Activated gamma-delta T cell treated with Interleukin-2 at 50 U/mL for 16 hours (primary cell): ENCODE measurements at places on chromosomes 16 and 17.

GRCh38 chr17:2050300-2051060 is 4.4 kb upstream of the HIC1 start:
- DNase-seq: peak; percentile 53

DNA sequence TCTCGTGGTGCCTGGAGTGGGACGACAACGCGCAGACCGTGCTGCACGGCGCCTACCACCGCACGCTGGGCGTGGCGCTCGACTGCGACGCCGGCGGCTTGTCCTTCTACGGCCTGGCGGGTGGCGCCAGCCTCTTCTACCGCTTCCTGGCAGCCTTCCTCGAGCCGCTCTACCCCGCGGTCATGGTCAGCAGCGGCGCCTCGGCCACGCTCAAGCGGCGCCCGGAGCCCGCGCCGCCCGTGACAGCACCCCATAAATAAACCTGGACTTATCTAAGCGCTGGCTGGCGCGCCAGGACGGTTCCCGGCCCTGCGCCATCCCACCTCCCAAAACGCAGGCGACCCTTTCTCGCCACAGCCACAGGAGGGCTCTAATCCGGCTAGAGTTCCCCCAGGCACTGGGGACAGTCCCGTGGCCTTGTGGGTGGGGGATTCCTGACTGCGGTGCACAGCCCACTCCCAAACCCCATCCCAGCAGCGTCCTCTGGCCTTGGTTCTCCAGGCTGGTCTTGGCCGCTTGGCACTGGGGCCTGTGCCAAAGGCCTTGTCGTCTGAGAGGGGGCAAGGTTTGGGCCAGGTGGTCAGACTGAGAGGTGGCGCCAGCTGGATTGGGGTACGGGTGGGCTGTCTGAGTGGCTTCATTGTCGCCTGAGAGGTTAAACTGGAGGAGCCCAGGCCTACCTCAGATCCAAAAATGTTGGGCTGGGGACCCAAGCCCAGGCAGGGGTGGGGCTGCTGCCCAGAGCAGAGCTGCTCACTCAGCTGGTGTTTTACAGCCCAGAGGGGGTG is 10.1 kb upstream of the SLC16A5 start:
- DNase-seq: peak; percentile 48

GRCh38 chr16:65524231-65524630 is 402.4 kb upstream of the CDH11 start:
- DNase-seq: no peak

- DNase-seq: peak; percentile 81
Observed at GRCh38 chr16:66516808-66517585, 32.9 kb downstream of the TK2 start.

DNA sequence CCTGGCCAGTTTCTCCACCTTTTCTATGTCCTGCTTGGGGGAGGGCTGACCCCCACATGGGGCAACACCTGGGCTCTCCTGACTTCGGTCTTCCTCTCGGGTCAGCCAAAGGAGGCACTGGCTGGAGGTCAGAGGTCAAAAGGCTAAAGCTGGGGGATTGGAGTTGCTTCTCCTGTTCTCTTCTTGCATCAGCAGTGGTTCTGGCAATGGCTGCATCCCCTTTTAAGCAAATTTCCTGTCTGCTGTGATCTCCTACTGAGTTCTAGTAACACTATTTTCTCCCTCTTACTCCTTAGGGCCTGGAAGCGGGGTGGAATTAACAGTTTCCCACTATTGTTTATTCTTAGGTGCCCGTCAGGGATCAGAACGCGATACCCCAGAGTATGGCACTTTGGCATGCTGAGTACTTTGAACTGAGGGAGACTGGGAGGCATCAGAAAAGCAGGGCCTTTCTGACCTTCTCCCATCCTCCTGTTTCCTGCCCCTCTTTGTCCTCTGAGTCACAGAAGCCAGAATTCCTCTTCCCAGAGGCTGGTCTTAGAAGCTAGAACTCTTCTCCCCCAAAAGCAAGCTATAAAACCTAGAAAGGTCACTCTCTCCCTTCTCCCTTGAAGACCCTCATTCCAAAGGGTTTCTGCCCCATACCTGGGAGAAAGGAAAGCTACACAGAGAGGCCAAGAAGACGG is 268.2 kb downstream of the STX8 start:
- DNase-seq: no peak

- DNase-seq: no peak
Observed at GRCh38 chr17:65446043-65446442, 115.4 kb downstream of the AXIN2 start.

DNA sequence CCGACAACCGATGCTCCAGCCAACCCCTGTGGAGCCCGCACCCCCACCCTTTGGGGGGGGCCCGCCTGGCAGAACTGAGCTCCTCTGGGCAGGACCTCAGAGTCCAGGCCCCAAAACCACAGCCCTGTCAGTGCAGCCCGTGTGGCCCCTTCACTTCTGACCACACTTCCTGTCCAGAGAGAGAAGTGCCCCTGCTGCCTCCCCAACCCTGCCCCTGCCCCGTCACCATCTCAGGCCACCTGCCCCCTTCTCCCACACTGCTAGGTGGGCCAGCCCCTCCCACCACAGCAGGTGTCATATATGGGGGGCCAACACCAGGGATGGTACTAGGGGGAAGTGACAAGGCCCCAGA is 17.9 kb downstream of the NGFR start:
- DNase-seq: no peak

DNA sequence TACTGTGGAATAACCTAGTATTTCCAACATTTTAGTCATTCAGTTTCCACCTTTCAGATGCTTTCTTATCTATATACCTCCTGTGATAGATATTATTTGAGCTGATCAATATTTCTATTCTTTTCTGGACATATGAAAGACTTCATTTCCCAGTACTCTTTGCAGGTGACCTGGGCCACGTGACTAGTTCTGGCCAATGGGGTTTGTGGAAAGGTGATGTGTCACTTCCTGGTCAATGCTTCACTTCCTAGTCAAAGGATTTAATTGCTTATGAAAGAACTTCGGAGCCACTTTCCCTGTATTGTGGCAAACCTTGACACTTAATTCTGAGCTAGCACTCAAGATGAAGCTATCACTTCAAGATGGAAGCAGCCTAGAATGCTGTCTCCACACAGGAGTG is 248.9 kb upstream of the FOXF1 start:
- DNase-seq: no peak

DNA sequence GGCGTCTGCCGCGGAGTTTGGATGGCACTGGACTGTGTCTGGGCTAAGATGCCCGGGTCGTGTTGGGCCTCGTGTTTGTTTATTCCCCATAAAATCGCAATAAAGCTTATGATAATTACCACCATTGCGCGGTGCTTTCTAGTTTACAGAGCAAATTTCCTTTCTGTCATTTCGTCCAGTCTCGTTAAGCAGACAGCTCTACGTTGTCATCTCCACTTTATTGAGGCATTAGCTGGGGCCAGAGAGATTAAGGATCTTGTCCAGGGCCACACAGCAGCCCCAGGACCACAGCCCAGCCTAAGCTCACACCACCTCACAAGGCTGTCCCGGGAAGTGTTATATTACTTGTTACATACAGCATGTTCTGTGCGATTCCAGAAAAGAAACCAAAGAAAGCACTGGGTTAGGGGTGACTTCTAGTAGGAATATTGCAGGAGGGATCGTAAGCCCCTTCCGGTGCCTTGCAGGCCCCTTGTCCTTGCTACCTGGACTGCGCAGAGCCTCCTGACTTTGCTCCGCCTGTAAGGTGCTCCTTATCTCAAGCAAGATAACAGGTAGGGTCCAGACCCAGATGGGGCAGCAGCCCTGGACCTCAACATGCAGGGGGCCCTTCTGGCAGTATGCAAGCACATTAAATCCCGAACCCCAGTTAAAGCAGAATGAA is 6.3 kb downstream of the NOS2 start:
- no peak for DNase-seq

- DNase-seq: no peak
Observed at GRCh38 chr16:74219706-74220105, 76.9 kb upstream of the PSMD7 start.

GRCh38 chr16:87610026-87610425 is 7.7 kb downstream of the JPH3 start:
- no peak for DNase-seq

DNA sequence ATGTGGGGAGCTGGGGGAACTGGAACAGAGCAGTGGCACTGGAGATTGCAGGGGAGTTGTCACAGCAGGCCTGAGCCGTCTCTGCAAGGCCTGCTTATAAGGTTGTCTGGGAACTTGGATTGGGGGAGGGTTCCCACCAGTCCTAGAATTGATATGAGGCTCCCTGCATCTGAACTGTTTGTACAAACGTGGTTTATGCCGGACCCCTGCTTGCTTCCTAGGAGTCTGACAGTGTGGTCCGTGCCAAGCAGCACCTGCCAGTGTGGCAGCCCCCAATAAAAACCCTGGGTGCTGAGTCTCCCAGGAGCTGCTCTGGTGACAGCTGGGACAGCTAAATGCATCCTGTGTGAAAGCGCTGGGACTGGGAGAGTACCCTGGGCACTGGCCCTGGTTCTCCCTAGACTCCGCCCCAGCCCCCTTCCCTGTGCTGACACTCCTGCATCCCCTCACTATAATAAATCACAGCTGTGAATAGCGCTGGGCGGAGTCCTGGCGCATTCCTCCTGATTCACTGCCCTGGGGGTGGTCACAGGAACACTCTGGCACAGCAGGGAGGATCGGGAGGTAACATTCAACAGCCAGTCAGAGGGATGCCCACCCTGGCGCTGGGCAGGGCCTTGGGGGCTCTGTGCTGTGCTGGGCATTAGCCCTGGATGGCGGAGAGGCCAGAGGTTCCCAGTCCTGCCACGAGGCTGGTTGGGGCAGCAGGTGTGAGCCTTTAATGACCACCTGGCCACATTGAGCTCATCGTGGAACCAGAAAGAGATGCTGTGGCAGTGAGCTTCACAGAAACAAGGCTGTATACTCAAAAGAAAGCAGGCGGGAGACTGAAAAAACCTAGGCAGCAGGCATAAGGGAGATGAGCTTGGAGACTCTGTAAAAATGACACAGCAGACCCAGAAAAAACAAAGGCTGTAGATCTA is 45.6 kb downstream of the RMI2 start:
- no peak for DNase-seq

DNA sequence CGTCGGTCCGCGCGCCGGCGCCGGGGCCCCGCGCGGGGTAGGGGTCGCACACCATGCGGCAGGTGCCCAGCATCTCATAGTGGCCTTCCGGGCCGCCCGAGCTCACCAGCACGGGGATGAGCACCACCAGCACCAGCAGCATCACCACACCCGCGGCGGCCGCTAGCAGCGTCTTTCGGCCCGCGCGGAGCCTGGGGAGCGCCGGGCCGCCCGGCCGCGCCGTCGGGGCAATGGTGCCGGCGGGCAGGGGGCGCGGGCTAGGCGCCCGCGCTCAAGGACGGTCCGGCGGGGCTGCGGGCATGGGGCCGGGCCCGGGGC is 237 bp downstream of the C1QL1 start:
- DNase-seq: no peak

DNA sequence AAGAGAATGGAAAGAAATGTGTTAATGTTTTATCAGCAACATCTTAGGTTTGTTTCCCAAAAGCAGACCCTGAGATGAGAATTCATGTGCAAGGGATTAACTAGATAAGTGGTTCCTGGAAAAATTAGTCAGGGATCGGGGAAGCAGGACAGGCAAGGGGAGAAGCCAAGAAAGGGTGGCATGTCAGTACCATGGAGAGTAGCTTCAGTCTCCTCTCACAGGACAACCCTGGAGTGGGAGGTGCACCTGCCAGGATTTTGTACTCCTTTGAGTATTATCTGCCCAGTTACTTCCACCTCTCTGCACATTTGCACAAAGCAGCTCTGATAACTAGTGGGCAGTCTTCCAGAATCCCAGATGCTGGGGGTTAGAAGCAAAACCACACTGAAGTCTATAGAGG is 117.0 kb downstream of the RGS9 start:
- DNase-seq: no peak

- DNase-seq: no peak
Observed at GRCh38 chr16:8941718-8942344, 21.9 kb downstream of the USP7 start.

GRCh38 chr17:10210151-10210574 is 11.8 kb upstream of the GAS7 start:
- no peak for DNase-seq

DNA sequence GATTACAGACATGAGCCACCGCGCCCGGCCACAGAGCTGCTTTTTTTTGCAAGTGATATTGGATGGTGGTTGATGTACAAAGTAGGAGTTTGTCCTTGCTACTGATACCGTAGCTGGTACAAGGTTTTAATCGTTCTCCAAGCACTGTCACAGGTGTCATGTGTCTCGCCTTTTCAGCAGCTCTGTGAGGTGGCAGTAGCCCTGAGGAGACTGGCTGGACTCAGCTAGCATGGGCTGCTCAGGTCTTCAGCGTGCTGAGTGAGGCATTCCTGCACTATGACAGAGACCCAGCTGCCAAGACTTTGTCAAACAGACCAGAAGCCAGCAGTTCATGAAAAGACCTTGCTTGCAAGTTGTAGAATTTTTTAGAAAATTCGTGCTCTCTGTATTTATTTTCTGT is 7.2 kb downstream of the WWOX start:
- no peak for DNase-seq

DNA sequence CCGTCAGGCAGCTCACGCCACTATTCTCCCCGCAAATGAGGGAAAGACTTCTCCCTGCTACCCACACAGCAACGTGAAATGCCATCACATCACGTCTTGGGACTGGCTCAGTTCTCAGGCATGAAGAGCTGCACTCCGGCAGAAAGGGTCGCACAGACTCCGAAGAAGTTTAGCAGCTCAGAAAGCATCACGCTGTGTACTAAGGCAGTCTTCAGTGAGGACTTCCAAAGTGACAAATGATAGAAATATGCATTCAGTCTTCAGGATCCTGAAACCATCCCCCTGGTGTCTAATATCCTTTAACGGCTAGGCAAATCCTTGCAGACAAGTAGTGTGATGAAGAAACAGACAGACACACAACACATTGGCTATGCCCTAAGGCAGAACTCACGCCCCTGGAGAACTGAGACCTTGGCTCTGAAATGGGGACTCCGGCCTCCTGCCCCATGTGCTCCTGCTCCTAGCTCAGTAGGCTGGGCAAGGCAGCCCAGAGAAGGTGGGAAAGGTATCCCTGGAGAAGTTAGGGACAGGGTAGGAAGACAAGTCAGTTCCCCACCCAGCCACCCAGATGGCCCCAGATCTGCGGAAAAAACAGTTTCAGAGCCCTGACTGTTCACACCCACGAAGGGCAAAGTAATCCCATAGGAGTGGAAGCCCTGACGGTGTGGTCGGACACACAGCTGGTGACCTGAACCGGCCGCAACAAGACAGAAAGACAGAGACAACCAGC is 1.6 kb downstream of the XYLT1 start:
- no peak for DNase-seq

DNA sequence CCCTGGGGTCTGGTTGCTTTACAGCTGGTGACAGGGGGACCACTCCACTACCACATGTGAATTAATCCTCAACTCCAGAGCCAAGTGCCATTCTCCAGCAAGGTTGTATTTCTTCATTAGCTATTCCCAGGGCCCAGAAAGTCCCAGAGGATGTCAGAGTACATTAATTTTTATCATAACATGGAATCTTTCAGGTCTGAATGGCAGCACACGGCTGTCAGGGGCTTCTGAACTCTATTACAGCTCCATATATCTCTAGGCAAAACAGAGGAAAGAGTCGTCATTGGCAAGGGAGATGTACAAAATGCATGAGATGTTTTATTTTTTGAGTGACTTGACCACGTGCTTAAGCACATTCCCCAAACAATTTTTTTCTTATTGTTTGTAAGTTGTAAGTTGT is 303.4 kb downstream of the WWOX start:
- no peak for DNase-seq
